ENCODE measurements at places on chromosomes 1 and 21. TPM values are rescaled to one million over a fixed set of nuclear protein-coding genes. Genes with fewer than 3 reads are reported as not detected.

The KLHDC8A gene
- 0.53 TPM for total RNA-seq

The SH2D5 gene
- 17.1 TPM for total RNA-seq

The VWA5B1 gene
- total RNA-seq: not detected

The PRR9 gene
- not detected for total RNA-seq

The CA6 gene
- not detected for total RNA-seq

The ECM1 gene
- 2.1 TPM for total RNA-seq

The FAM167B gene
- total RNA-seq: 0.87 TPM

The LRRC8C gene
- total RNA-seq: 16.9 TPM

The ARHGAP30 gene
- total RNA-seq: 0.14 TPM

The HTR6 gene
- total RNA-seq: 0.15 TPM

The FCRL1 gene
- not detected for total RNA-seq
